ENCODE measurements at places on chromosomes 2 and 18.

DNA sequence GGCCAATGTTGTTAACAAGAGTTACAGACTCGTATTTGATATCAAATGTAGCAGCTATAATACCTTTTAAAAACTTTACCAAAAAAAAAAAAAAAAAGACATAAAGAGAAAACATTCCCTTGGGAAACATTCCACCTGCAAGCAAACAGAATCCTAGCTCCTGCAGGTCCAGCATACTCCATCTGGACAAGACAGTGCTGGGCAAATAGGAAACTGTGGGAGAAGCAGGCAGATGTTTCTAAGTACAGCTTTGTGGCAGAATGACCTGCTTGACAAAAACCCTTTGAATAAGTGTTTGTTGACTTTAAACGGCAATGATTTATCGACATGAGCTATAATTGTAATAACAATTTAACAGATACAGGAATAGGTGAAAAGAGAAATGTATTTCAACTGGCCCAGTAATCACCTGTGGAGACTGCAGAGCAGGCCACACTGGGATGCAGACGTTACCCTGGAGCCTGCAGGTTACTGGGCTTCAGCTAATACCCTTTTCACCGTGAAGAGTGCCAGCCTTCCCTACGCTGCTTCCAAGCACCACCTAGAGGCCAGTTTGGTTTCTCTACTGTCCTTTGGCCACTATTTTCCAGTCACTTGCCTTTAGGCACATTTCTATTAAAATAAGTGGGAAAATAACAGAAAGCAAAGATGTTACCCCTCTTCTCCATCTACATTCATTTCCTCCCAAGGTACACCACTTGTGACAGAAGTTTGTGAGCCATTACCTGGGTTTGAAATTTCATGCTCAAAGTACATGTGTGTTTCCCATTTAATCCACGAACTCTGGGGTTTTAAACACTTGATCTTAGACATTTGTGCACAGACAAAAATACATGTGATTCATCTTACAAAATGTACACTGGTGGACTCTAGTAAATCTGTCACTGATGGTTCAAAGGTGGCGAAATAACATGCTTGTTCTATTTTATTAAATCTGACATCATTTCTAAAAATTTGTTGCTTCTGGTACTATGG, 96.9 kb upstream of the ZNF397 start:
- peak; percentile 43 for DNase-seq

- DNase-seq, result no peak
Observed at GRCh38 chr2:15511686-15512085, 49.4 kb downstream of the NBAS start.

GRCh38 chr2:71385012-71385411, 53.4 kb downstream of the ZNF638 start:
- DNase-seq, result no peak

GRCh38 chr2:98730053-98730706, 752 bp downstream of the MGAT4A start:
- DNase-seq, result no peak

- no peak for DNase-seq
Observed at GRCh38 chr2:216807857-216808272, 52.0 kb downstream of the TNP1 start.

Measured in GM20000 (cell line).